AG04449 (cell line): ENCODE measurements at places on chromosomes 12 and 14.
A peak's percentile ranks its signal among the peaks of the same experiment; 100 is the strongest.

- DNase-seq, result no peak
Observed at GRCh38 chr12:131486451-131487230, 224.2 kb upstream of the SFSWAP start.

DNA sequence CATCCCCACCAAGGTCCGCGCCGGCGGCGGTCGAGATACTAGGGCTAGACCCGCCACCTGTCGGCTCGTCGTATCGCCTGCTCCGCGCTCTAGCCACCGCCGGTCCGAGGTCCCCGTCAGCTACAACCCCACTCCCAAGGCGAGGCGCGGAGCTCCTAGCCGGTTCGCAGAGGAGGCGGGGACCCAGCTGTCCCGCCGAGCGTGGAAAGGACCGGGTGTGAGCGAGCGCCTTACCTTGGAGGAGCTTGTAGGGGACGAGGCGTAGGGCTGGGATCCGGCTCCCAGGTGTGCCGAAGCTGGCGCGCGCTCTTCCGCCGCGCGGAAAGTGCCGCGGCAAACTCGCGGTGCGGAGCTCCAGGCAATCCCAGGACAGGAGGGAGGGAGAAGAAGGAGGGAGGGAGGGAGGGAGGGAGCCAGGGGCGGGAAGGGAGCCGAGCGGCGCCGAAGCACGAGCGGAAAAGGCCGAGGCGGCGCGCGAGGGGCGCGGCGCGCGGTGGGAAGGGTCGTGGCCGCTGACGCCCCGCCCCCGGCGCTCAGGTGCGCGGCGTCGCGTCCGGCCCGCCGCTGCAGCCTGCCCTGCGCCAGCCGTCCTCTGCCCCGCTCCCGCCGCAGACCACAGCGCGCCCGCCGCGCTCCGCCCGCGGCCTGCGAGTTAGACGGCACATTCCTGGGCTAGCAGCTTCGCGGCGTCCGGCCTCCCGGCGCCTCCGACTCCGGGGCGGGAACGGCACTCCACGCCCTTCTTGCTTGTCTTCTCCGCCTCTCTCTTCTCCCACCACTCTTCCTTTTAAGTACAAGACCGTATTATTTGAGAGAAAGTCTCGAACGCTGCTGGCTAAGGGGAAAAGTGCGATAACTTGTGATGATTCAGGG, at the start of gene PAWR:
PAWR (minus strand) TSS at position 327 of the 873 bp plus-strand sequence. CDS start 720 bp downstream, outside the sequence.
- DNase-seq, result peak; percentile 88

DNA sequence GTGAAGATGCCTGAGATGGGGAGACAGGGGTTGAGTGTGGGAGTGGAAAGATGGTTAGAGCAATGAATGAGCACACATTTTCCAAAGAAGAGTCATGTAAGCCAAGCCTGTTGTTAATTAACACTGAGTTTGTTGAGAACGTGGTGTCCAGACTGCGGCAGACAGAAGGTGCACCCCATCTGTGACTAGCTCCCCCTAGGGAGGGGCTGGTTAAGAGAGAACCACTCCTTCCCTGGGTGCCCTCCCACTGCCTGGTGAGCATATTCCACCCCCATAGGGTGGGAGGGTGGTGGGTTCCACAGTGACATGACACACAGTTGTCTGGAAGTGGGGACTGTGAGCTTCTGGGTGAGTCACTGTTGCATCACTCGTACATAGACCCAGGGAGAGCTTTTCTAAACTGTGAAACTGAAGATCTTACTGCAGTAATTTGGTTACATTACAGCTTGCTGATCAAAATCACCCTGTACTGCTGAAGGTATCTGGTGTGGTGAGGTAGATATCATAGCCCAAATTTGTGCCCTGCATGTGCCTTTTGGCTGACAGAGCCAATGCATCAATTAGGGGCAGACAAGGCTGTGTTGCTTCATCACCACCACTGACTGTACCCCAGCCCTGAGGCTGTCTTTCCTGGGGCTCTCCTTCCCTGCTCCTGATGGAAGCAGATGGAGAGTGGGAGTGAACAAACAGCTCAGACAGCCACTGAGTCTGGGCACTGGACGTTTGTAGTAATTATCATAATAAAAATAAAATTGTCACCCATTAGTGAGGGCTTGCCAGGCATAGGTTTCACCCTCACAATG, 150.9 kb downstream of the EMP1 start:
- peak; percentile 59 for DNase-seq

DNA sequence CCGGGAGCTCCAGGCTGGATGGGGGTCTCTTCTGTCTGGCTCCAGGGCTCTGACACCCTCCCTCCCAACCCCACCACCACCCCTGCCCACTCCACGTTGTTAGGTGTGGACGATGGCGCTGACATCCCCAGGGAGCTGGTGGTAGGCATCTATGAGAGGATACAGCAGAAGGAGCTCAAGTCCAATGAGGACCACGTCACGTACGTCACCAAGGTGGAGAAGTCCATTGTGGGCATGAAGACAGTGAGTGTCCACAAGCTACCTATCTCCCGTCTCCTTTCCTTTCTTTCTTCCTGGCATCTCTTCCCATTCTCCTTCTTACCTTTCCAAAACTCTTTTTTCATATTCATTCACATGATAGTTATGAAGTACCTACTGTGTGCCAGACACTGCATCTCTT, 52.1 kb downstream of the SLC6A12 start:
- DNase-seq, result no peak

- DNase-seq, result no peak
Observed at GRCh38 chr14:77947372-77947771, 147.5 kb downstream of the ADCK1 start.

GRCh38 chr14:32102152-32102787, 25.2 kb downstream of the ARHGAP5 start:
- DNase-seq, result no peak

DNA sequence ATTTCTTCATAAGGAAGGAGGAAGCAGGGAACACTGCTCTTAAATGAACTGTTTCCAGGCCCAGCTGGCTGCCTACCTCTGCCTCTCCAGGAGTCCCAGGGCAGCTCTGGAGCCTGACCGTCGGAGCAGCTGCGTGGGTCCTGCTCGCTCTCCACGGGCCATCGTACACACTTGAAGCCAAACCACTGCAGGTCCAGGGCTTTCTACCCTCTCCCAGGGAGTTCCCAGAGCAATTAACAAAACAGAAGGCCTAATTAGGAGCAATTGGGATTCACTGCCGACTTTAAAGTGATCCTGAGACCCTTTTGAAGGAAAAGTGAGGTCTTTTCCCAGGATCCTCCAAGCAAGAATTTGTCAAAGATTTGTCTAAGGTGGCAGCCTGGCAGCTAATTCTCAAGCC, 76.9 kb downstream of the OTX2 start:
- DNase-seq, result no peak

DNA sequence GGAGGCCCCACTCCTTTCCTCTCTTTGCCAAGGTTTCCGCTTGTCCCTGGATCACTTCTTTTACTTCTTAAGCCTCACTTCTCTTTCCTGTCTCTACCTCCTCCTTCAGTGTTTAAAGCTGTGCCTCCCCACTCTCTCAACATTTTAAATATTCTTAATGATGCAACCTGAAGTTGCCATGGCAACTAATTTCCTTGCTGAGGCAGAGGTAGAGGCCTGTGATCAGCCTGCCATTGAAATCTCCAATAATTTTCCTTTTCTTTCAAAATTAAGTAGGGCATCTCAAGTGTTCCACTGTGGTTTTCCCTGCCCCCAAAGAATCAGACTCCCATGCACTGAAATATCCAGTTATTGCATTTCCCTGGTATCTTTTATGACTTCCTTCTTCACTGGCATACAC, 108.6 kb upstream of the VRK1 start:
- DNase-seq, result no peak

DNA sequence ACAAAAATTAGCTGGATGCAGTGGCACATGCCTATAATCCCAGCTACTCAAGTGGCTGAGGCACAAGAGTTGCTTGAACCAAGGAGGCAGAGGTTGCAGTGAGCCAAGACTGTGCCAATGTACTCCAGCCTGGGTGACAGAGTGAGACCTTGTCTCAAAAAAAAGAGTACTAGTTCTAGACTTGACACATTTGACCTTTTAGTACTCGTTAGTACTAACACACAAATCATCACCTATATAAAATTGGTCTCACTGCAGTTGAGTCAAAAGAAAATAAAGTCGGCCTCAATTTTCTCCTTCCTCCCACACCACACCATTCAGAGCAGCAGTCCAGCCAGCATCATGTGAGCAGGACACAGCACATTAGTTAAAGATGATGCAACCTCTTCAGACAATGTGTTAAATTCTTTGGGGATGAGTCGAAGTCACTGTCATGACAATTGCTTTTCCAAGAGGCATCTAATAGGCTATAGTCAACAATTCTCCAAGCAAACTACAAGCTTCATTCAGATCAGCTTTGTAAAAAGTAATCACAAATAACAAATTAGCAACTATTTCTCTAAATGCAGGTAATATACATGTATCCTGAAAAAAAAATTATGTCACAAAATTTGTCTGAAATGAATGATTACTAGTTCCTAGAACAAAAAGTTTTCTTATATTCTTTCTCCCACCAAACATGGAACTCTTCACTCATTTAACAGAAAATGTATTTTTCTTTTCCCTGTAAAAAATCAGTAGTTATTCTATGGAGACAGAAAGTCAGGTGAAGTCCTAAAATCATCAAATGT, 55.6 kb downstream of the CLIP1 start:
- DNase-seq, result peak; percentile 73

- no peak for DNase-seq
Observed at GRCh38 chr12:27385766-27386564, 53.3 kb downstream of the BMAL2 start.

- no peak for DNase-seq
Observed at GRCh38 chr14:50758945-50759344, 72.0 kb downstream of the NIN start.
